RWPE2 (cell line): ENCODE measurements at places on chromosomes 7 and 10.

DNA sequence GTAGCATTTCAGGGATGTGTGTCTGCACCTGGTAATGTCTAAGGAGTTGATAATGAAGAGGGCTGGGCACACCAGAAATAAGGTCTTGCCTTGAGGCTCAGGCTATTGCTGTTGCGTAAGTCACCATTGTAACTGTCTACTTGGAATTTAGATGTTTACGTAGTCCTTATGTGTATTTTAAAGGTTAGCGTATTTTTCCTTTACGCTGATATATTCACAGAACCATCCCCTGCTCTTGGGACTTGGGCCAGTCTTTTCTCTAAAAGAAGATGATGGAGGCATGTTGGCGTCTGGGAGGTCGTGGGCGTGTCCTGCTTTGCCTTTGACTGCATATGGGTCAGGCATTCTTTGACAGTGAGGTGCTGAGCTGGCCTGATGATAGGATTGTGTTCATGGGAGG, 14.7 kb downstream of the WDR37 start:
- no peak for DNase-seq
- no peaks in the 10 kb centered on the region for H3K27me3 ChIP-seq
- H3K36me3 ChIP-seq, result peaks cover 23% of the 10 kb centered on the region
- no peaks in the 10 kb centered on the region for H3K4me1 ChIP-seq

DNA sequence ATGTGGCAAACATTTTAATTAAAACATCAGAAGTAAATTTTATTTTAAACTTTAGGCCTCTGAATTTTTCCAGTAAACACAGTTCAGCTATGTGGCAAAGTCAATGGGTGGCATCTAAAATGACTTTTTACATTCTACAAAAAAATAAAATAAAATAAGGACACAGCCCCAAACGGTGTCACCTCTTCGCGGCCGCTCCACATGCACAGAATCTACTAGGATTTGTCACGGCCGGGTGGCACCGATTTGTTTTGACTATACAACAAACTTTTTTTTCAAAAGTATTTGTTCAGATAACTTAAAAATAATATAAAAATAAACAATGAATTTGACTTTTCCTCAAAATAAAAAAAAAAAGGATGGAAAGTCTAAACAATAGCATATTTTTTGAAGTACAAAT, 127.8 kb downstream of the EBF3 start:
- no peaks in the 10 kb centered on the region for H3K4me1 ChIP-seq
- no peaks in the 10 kb centered on the region for H3K36me3 ChIP-seq
- no peak overlapping the region for H3K4me3 ChIP-seq
- no peak for DNase-seq
- H3K27me3 ChIP-seq, result no peaks in the 10 kb centered on the region

GRCh38 chr7:55258631-55259030, 106.5 kb upstream of the LANCL2 start:
- DNase-seq, result no peak
- H3K27me3 ChIP-seq, result no peaks in the 10 kb centered on the region
- no peaks in the 10 kb centered on the region for H3K36me3 ChIP-seq

- H3K4me1 ChIP-seq, result no peaks in the 10 kb centered on the region
- H3K27me3 ChIP-seq, result peaks cover 3% of the 10 kb centered on the region
- no peaks in the 10 kb centered on the region for H3K36me3 ChIP-seq
- DNase-seq, result no peak
- H3K27ac ChIP-seq, result no peak overlapping the region
Observed at GRCh38 chr7:36984710-36985312, 260.5 kb upstream of the AOAH start.

DNA sequence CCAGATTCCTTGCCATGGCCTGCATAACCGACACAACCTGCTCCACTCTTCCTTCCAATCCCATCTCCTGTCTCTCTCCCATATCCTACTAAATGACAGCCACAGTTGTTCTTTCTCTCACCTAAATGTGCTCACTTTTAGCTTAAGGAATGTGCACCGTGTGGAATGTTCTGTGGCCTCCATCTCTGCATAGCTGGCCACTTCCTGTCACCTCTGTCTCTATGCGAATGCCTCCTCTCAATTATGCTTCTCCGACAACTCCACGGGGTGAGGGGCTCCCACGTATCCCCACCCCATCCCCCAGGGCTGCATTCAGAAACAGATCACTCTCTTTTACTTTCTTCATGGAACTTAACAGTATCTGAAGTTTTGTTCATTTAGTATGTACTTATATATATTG, 110.7 kb downstream of the RAB18 start:
- H3K27me3 ChIP-seq, result no peaks in the 10 kb centered on the region
- H3K4me1 ChIP-seq, result no peaks in the 10 kb centered on the region
- H3K4me3 ChIP-seq, result no peak overlapping the region

DNA sequence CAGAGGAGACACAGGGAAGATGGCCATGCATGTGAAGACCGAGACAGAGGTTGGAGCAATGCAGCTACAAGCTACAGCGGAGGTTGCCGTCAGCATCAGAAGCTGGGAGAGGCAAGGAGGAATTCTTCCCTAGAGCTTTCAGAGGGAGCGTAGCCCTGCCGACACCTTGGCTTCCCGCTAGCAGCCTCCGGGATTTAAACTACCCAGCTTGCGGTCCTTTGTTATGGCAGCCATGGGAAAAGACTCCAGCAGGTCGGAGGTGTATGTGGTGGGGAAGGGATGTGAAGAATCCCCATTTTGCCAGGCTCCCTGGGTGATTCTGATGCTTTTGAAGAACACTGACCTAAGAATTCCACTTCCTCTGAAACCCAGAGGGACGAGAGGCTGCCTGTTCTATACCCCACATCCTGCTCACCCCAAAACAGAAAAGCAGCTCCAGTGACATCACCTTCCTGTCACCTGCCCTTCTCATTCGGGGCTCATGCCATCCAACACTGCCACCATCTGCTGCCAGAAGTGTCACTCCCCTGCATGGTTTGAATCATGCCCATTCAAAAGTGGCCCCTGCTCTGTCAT, 3.3 kb upstream of the SEPHS1 start:
- DNase-seq, result no peak
- no peaks in the 10 kb centered on the region for H3K36me3 ChIP-seq
- H3K27ac ChIP-seq, result no peak overlapping the region
- no peak overlapping the region for H3K4me3 ChIP-seq

DNA sequence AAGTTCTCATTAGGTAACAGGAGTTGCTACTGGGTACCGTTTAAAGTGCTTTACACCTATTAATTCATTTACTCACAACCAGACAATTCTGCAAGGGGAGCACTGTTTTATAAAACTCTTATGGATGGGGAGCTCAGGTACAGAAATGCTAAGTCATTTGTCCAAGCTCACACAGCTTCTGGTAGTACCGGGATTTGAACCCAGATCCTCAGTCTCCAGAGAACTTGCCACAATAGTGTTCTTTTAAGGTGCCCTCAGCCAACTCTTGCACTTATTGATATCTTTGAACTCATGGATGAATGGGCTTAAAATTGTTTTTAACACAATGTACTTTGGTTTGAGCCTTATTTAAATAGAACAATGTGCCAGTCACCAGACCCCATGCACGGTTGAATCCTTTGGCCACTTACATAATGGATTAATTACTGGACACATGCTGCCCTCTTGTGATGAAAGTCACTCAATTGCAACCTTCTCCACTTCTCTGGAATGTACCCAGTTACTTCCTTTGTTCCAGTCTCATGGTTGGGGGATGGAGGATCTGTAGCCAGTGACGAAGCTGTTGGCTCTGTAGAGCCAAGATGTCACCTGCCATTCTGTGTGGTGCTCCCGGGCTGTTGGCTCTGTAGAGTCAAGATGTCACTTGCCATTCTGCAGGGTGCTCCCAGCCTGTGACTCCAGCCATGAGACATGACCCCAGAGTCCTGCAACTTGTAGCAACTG, 65.6 kb downstream of the NOD1 start:
- DNase-seq, result no peak
- no peak overlapping the region for H3K27ac ChIP-seq
- H3K27me3 ChIP-seq, result no peaks in the 10 kb centered on the region
- no peaks in the 10 kb centered on the region for H3K36me3 ChIP-seq
- peaks cover 2% of the 10 kb centered on the region for H3K4me1 ChIP-seq

- DNase-seq, result no peak
- H3K36me3 ChIP-seq, result no peaks in the 10 kb centered on the region
- no peaks in the 10 kb centered on the region for H3K27me3 ChIP-seq
- H3K4me3 ChIP-seq, result no peak overlapping the region
- no peaks in the 10 kb centered on the region for H3K4me1 ChIP-seq
Observed at GRCh38 chr7:114426382-114426781, 11.8 kb downstream of the FOXP2 start.
